Activated CD8-positive, alpha-beta memory T cell treated with anti-CD3 and anti-CD28 coated beads for 24 hours (primary cell): ENCODE measurements at places on chromosomes 4 and X.

GRCh38 chr4:23921447-23921845 lies 31.6 kb upstream of the PPARGC1A start:
- no peak for DNase-seq

DNA sequence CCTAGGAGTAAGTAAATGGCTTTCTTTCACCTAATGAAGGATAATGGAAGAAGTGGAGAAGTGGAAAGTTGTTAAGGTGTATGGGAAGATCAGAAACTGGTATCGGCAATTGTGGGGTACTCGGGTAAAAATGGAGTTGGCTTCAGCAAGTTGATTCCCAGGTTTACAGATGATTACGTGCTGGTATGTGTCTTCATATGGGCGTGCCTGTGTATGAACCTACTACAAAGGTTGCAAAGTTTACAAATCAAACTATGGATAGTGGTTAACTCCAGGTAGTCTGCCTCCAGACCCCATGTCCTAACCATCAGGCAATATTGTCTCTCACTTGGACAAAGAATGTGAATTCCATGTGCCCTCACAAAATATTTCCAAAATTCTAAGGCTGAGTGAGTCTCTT lies 773 bp downstream of the TLR3 start:
- no peak for DNase-seq

GRCh38 chr4:182142176-182143085 lies 100.8 kb upstream of the TENM3 start:
- no peak for DNase-seq

DNA sequence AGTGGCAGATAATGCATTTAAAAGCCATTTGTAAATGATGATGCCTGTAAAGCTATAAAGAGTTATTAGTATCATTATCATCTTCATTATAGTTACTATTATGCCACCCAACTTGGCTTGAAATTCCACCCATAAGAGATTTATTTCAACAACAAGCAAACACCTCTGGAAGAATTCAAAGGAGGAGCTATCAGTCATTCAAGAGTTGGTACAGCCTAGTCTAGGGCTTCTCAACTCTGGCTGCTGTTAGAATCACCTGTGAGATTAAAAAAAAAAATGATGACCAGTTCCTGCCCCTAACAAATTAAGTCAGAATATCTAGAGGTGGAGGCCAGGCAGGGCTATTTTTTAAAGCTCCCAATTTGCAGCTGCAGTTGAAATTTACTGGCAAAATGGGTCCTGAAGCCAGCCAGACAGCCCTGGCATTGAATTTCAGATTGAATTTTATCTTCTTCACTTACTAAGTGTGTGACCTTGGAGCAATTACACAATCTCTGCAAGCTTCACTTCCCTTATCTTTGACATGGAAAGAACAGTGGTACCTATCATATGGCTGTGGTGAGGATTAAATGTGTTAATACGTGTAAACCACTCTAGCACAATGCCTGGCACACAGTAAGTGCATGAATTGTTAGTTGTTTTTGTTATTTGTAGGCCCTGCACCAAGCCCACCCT lies 52.9 kb upstream of the EDA start:
- no peak for DNase-seq

- no peak for DNase-seq
Observed at GRCh38 chrX:84715315-84715714, 213.1 kb upstream of the HDX start.

- DNase-seq, result no peak
Observed at GRCh38 chrX:109911046-109911445, 91.9 kb upstream of the TMEM164 start.

- peak; percentile 57 for DNase-seq
Observed at GRCh38 chr4:143700416-143701352, at the start of gene FREM3. TSS of gene FREM3 (minus strand) at chr4:143700675. CDS start at chr4:143700675, 0 bp downstream.

DNA sequence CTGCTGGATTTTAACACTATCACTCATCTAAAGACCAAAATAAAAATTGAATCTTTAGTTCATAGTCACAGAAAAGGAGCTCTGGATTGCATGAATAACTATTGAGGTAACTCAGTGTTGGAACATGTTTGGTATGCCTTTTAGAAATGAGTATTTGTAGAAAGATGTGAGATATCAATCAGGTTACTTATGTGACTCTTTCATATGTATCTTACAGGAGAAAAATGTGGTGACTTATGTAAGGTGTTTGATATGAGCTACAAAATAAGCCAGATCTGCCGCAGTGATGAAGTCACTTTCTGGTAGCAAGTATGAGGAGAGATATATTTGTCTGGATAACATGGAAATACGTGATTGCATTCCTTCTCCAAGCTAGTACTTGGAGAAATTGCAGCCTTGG lies 1653.3 kb upstream of the PCDH7 start:
- no peak for DNase-seq

GRCh38 chr4:82648356-82648755 lies 86.6 kb upstream of the TMEM150C start:
- no peak for DNase-seq

DNA sequence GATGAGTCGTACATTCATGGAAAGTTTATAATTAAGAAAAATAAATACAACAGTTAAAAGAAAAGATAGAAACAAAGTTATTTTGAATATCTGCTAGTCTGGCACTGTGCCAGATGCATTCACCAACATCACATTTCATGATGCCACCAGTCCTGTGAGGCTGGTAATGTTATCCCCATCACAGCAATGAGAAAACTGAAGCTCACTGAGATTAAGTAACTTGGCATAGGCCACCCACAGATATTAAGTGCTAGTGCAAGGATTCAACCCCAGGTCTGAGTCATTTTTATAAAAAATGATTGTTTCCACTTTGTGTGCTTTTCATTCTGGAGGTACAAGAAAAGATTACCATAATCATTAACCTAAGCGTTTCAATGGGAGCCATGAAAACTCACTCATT lies 65.0 kb upstream of the IL15 start:
- no peak for DNase-seq

GRCh38 chr4:89000844-89001360 lies 56.1 kb downstream of the FAM13A start:
- no peak for DNase-seq

GRCh38 chr4:93791570-93792195 lies 36.9 kb upstream of the ATOH1 start:
- no peak for DNase-seq

DNA sequence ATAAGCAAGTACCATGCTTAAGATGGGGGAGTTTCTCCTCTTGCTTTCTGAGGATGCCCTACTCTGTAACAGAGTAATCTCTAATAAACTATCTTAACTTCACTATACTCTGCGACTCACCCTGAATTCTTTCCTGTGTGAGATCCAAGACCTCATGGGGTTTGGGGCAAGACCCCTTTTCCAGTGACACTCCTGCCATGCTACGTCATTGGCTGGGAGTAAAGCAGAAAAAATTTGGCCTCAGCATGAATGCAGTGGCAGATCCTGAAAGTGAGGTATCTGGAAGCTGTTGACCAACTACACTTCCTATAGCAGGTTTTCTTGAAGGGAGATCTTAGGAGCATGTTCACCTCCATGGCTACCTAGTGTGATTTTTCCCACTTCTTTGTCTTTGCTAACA lies 109.1 kb upstream of the MED14 start:
- DNase-seq, result no peak

GRCh38 chr4:146522869-146523205 lies 1.1 kb upstream of the SLC10A7 start:
- no peak for DNase-seq

DNA sequence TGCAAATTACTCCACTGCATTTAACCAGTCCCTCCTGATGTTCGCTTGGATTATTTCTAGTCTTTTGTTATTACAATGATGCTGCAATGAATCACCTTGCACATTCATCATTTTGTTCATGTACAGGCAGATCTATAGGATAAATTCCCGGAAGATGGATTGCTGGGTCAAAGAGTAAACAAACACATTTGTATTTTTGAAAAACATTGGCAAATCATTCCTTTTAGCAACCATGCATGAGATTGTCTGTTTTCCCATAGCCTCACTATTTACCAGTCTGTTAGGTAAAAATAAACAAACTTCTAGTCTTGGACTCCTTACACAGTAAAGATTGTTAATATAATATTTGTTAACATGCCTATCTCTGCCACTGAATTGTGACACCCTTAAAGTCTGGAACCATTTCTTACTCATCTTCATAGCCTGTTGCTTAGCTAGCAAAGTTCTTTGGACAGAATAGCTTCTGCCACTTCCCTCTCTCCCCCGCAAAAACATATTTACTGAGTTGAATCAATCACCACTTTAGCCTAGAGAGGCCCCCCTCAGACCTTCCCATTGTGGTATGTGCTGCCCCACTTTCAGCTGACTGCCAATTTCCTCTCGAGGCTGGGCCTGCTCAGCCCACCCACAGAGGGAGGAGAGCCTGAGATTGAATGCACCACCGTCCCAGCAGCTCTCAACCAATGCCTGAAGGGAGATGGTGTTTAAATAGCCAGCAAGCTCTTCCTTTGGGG lies 108.4 kb upstream of the ATXN3L start:
- peak; percentile 60 for DNase-seq

DNA sequence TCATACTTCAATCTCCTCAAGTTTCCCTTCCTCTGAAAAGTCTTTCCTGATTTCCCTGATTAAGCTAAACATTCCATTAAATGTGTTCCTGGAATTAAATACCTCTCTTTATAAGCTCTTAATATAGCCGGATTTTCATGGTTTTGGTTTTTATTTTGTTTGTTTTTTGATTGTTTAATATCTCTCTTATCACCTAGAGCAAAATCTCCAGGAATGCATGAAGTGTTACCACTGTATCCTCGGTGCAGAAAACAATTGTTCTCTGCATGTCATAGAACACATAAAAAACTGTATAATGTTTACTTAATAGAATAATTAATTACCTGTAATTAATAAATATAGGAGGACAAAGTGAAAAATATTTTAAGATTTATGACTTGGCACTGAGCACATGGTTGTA lies 86.2 kb downstream of the PCDH18 start:
- no peak for DNase-seq

- DNase-seq, result no peak
Observed at GRCh38 chr4:30429813-30430761, 290.1 kb upstream of the PCDH7 start.

GRCh38 chrX:141732031-141732430 lies 33.5 kb upstream of the SPANXD start:
- no peak for DNase-seq

- DNase-seq, result no peak
Observed at GRCh38 chr4:61246034-61246433, 45.9 kb downstream of the ADGRL3 start.

- peak; percentile 74 for DNase-seq
Observed at GRCh38 chrX:48468693-48469691, 1.1 kb downstream of the SLC38A5 start.

- no peak for DNase-seq
Observed at GRCh38 chr4:106583567-106583966, 215.0 kb upstream of the GIMD1 start.

DNA sequence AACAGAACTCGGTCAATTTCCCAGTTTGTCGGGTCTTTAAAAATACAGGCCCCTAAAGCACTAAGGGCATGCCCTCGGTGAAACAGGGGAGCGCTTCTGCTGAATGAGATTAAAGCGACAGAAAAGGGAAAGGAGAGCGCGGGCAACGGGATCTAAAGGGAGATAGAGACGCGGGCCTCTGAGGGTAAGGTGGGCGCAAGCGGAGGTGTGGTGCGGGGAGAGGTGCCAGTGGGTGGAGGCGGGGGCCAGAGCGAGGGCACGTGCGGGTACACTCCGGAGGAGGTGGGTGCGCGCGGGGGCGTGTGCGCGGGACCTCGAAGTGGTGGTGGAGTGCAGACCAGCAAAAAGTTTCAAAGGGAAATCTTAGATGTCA lies 787 bp upstream of the TET2 start:
- no peak for DNase-seq

- no peak for DNase-seq
Observed at GRCh38 chr4:9845791-9846493, 64.5 kb downstream of the DRD5 start.

GRCh38 chr4:37890801-37891259 lies at the start of gene TBC1D1:
TSS of gene TBC1D1 (plus strand) at chr4:37891084. CDS start at chr4:37902096, 11,012 bp downstream.
- DNase-seq, result peak; percentile 84

DNA sequence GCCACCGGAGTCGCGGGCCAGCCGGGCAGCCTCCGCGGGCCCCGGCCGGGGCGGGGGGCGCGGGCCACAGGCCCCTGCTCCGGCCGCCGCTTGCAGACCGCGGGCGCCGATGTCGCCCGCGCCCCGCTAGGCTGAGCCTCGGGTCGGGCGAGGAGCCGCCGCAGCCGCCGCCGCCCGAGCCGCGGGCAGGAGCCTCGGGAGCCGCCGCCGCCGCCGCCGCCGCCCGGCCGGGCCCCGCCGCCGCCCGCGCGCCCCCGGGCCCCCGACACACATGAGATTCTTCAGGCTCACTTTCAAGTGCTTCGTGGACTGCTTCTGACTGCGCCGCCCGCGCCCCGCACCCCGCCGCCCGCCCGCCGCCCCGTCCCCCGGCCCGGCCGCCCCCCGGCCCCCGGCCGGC lies 345 bp downstream of the SLC6A8 start:
- DNase-seq, result no peak

- no peak for DNase-seq
Observed at GRCh38 chr4:38364383-38364963, 299.5 kb upstream of the KLF3 start.

DNA sequence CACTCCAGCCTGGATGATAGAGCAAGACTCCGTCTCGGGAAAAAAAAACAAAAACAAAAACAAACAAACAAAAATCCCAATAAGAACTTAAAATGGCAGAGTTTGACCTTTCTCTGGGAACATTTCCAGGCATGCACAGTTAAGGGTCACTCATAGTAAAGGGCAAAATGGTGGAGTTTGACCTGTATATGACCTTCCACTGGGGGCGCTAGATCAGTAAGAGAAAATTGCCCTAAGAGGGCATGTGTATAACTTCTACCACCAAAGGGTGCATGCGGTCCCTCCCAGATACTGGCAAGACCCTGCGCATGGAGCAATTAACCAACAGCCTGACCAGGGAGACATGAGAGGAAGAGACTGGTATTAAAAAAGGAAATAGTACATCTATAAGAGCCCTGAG lies 177.2 kb downstream of the MOSPD2 start:
- DNase-seq, result no peak

- no peak for DNase-seq
Observed at GRCh38 chrX:33128048-33128805, 83.1 kb downstream of the DMD start.

GRCh38 chr4:122832732-122833131 lies 6.1 kb downstream of the FGF2 start:
- DNase-seq, result no peak

GRCh38 chr4:173231916-173232315 lies 63.3 kb downstream of the GALNT7 start:
- no peak for DNase-seq

GRCh38 chr4:2598511-2599303 lies 62.3 kb downstream of the FAM193A start:
- no peak for DNase-seq

- no peak for DNase-seq
Observed at GRCh38 chr4:174859904-174860303, 30.9 kb upstream of the GLRA3 start.
